ENCODE measurements at places on chromosomes 1 and 21. TPM values are rescaled to one million over a fixed set of nuclear protein-coding genes. Genes with fewer than 3 reads are reported as not detected.

The ERICH3 gene
- 4.2 TPM for polyA plus RNA-seq

The ACTL8 gene
- not detected for polyA plus RNA-seq

The OVAAL gene
- polyA plus RNA-seq: not detected

The HMGN1 gene
- 695 TPM for polyA plus RNA-seq

The CHRM3 gene
- polyA plus RNA-seq: 2.9 TPM

The WNT4 gene
- polyA plus RNA-seq: 3.0 TPM

The ZC3H11A gene
- polyA plus RNA-seq: 123 TPM

The NCF2 gene
- polyA plus RNA-seq: 7.0 TPM

The KIF26B gene
- 3.5 TPM for polyA plus RNA-seq

The FGR gene
- polyA plus RNA-seq: 4.0 TPM

The PLXNA2 gene
- polyA plus RNA-seq: 30.1 TPM

The GPR161 gene
- 33.0 TPM for polyA plus RNA-seq

The FAM167B gene
- 5.9 TPM for polyA plus RNA-seq

The ADAMTS1 gene
- polyA plus RNA-seq: 66.4 TPM

The MYBPH gene
- 0.09 TPM for polyA plus RNA-seq

The C1orf87 gene
- 3.5 TPM for polyA plus RNA-seq

The DCDC2B gene
- 1.6 TPM for polyA plus RNA-seq

The MFAP2 gene
- 418 TPM for polyA plus RNA-seq

The CD247 gene
- 3.3 TPM for polyA plus RNA-seq

The CSF3R gene
- 7.5 TPM for polyA plus RNA-seq

The ID3 gene
- polyA plus RNA-seq: 172 TPM

The CHODL gene
- 2.6 TPM for polyA plus RNA-seq

The FCRL1 gene
- 0.30 TPM for polyA plus RNA-seq

The CREG1 gene
- polyA plus RNA-seq: 95.2 TPM

The GFI1 gene
- 0.56 TPM for polyA plus RNA-seq

The PIK3R3 gene
- 24.3 TPM for polyA plus RNA-seq

The MIXL1 gene
- polyA plus RNA-seq: 0.72 TPM

The POU3F1 gene
- 0.12 TPM for polyA plus RNA-seq
